ENCODE measurements at places on chromosomes 16 and 17.

- DNase-seq: no peak
Measured at GRCh38 chr16:66924527-66925321, 611 bp downstream of the RRAD start.

- no peak for DNase-seq
Measured at GRCh38 chr17:57247913-57248312, 8.4 kb upstream of the MSI2 start.

GRCh38 chr16:70784692-70785555 lies 16.0 kb downstream of the VAC14 start:
- DNase-seq: no peak

DNA sequence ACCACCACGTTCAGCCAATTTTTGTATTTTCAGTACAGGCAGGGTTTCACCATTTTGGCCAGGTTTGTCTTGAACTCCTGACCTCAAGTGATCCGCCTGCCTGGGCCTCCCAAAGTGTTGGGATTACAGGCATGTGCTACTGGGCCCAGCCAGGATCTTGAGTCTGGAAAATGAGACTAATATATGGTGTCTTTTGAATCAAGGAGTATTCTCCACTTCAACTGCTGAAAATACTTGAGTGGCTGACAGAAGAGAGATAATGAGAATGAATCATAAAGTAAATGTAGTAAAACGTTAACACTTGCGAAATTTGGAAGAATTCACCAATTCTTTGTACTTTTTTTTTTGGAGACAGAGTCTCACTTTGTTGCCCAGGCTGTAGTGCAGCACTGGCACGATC lies 16.6 kb downstream of the SMYD4 start:
- DNase-seq: no peak

- DNase-seq: no peak
Measured at GRCh38 chr17:54937426-54937825, 31.0 kb downstream of the COX11 start.

DNA sequence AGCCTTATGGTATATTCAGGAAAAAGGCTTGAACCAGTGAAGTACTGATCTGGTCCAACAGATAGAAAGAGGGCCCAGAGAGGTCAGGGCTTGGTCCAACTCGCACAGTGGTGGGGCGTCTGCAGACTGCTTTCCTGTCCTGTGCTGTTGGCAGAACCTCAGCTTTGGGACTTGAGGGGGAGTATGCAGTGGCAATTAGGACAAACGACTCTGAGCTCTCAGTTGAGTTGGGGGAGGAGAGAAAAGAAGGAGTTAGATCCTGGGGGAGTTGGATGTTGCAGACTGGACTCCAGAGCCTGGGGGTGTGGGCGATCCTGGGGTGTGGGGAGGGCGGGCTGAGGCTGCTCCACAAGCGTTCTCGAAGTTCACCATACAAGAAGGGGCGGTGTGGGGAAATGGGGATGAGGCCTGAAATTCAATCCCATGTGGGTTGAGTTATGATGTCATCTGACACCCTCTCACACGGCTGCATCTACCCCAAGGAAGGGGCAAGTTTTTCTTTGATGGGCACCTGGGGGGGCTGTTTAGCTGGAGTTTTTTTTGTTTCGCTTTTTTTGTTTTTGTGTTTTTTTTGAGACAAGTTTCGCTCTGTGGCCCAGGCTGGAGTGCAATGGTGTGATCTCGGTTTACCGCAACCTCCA lies 14.6 kb downstream of the GRB7 start:
- DNase-seq: no peak

DNA sequence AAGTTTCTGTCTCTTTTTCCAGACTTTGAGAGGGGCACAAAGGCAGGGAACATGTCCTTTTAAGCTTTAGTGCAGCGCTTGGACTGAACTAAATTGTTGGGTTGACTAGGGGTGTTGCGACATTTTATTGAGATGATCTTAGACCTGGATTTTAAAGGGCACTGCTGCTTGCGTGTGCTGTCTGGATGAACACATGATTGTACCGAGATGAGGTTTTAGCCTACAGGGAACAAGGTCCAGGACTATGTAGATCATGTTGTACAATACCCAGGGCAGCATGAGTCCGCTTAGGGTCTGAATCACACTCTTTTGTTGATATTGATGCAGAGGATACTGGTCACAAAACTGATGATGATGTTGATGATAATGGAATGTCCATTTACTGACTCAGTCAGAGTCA lies 5.2 kb upstream of the RGS9 start:
- DNase-seq: no peak

DNA sequence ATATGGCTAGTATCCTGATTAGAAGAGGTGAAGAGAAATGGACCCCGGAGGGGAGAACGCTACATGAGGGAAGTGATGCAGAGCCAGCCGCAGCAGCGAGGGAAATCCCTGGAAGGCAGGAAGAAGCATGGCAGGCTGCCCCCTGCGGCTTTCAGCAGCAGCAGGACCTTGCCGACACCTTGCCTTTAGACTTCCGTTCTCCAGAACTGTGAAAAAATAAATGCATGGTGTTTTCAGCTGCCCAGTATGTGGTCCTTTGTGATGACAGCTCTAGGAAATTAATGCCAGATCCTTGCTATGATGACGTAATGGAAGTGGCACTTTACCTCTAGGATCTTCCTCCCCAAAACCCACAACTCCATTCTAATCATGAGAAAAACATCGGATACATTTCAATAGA lies 9.7 kb upstream of the ZFP1 start:
- DNase-seq: no peak

GRCh38 chr17:34609210-34609609 lies 29.8 kb downstream of the TMEM132E start:
- DNase-seq: no peak

DNA sequence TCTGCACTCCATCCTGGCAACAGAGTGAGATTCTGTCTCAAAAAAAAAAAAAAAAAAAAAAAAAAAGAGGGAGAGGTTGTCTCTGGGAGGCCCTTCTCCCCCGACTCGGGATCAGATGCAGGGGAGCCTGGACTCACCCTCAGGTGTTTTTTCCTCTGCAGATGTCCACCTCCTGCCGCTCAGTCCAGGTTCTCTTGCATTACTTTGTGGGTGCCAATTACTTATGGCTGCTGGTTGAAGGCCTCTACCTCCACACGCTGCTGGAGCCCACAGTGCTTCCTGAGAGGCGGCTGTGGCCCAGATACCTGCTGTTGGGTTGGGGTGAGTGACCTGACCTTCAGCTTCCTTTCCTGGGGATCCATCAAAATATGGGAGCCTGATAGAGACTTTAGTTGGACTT lies 34.1 kb downstream of the GLP2R start:
- DNase-seq: no peak

DNA sequence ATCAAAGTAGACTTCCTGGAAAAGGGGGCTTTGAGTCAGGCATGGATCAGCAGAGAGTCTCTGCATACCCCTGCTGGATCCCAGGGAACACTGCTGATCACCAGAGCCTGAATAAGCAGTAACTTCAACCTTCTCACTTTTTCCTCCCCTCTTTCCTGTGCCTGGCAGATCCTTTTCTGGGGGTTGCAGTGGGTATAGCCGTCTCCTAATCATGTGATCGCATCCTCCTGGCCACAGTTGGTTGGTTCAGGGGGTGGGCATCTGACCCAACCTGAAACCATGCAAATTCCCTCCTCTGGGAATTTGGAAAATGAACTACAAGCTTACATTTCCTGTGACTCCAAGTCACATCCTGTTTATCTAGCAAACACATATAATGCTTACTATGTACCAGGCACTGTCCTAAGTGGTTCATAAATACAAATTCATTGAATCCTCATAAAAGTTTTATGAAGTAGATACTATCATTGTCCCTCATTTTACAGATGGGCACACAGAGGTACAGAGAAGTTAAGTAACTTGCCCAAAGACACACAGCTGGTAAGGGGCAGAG lies 120.3 kb downstream of the AXIN2 start:
- no peak for DNase-seq

- no peak for DNase-seq
Measured at GRCh38 chr17:53137869-53138268, 684.9 kb upstream of the KIF2B start.

DNA sequence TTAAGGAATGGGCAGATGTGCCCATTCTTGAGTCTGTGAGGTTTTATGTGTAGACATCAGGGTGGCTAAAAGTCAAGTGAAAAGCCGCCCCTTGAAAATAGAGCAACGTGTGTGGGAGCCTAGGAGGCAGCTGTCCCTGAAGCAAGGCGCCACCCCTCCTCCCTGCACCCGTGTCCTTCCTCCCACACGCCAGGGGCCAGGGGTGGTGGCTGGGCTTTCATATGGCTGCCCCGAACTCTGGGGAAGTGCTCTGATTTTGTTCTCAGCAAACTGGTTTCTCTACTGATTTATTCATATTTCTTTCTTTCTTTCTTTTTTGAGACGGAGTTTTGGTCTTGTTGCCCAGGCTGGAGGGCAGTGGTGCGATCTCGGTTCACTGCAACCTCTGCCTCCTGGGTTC lies 4.7 kb downstream of the ZNF750 start:
- DNase-seq: no peak

GRCh38 chr16:5971924-5972323 lies 874.3 kb upstream of the EEF2KMT start:
- DNase-seq: no peak

GRCh38 chr16:12869698-12870427 lies 31.5 kb upstream of the SHISA9 start:
- DNase-seq: no peak

DNA sequence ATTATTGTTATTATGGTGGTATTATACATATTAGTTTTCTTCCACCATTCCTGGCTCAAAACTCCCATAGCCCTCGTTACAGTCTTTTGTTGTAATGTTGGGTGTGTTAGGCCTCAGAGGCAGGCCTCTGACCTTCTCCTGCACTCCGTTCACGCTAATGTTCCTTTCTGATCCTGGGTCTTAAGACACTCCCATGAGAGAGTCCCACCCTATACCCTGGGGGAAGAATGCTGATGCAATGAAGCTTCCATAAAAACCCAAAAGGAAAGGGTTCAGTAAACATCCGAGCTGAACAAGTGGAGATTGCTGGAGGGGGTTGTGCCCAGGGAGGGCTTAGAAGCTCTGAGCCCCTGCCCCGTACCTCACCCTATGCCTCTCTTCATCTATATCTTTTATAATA lies 141.3 kb upstream of the NETO2 start:
- DNase-seq: no peak

DNA sequence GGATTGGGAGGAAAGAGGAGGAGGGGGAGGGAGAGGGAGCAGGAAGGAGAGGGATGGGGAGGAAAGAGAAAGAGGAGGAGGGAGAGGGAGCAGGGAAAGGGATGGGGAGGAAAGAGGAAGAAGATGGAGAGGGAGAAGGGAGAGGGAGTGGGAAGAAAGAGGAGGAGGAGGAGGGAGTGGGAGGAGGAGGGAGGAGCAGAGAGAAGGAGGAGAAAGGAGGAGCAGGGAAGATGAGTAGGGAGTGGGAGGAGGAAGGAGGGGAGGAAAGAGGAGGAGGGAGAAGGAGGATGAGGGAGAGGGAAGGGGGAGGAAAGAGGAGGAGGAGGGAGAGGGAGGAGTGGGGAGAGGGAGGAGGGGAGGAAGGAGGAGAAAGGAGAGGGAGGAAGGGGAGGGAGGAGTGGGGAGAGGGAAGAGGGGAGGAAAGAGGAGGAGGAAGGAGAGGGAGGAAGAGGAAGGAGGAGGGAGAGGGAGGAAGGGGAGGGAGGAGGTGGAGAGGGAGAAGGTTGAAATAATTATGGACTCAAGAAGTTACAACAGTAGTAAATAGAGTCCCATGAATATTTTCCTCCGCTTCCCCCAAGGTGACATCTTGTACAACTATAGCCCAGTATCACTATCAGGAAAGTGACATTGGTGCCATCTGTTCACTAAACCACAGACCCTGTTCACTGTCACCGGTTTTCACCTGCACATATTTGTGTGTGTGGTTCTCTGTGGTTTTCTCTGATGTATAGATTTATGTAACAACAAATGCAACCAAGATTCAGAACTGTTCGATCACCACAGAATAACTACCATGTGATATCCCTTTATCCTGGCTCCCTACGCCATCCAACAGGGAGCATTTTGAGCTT lies 325.3 kb upstream of the EEF2KMT start:
- DNase-seq: no peak

- no peak for DNase-seq
Measured at GRCh38 chr16:55189224-55189623, 134.8 kb upstream of the IRX6 start.

- DNase-seq: no peak
Measured at GRCh38 chr17:48998587-48999440, 1.6 kb downstream of the IGF2BP1 start.

- DNase-seq: no peak
Measured at GRCh38 chr17:42016411-42016831, 818 bp downstream of the DNAJC7 start.

- no peak for DNase-seq
Measured at GRCh38 chr17:74453665-74454196, 12.7 kb upstream of the CD300A start.

GRCh38 chr16:7976563-7976962 lies 613.7 kb downstream of the TMEM114 start:
- no peak for DNase-seq

DNA sequence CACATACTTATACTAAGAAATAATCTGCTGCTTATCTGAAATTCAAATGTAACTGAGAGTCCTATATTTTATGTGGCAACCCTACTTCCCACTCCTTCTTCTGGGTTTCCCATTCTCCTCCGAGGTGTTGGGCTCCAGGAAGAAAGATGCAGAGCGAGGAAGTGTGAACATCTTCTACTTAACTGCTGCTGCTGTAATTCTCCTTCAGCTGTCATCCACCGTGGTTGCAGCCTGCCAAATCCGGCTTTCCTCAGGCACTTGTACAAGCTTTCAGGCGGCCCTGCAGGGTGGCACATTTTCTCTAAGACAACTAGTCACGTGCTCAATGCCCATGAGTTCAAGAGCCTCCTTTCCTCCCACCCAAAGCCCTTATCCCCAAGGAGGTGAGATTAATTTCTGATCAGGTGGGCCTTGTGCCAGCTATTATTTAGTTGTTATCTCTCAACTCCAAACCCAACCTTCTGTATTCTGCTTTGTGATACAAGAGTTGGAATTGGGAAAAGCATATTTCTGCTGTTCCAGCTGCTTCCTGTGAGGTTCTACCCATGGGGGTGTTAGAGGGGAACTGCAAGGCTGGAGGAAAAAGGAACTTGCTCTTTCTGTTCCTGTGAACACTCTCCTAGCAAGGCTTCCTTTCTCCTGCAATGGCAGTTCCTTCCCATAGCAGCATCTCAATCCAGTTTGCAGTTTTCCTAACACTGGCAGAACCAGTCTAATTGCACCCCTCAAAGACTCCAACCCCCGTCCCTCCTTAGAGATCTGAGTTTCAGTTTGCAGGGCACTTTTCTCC lies 67.6 kb upstream of the RBBP6 start:
- DNase-seq: no peak

GRCh38 chr17:3834811-3835210 lies 11.2 kb downstream of the NCBP3 start:
- no peak for DNase-seq

DNA sequence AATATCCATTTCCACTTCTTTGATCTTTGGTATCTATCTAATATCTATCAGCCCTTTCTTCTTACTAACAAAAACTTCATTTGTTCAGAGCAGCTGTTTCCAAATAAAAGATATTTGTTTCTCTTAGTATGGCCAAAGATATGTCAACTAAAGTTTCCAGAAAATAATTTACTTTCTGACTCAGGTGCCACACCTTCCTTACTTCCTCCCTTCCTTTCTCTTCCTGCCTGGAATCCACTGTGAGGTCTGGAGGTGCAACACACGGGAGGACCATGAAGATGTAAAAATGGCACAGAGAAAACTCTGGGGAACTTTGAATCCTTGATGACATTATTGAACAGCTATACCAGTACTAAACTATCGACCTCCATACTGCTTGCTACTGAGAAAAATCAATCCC lies 14.0 kb downstream of the MED13 start:
- DNase-seq: no peak
